Hepatocyte (in vitro differentiated cells): ENCODE measurements at places on chromosomes 13 and 19.

DNA sequence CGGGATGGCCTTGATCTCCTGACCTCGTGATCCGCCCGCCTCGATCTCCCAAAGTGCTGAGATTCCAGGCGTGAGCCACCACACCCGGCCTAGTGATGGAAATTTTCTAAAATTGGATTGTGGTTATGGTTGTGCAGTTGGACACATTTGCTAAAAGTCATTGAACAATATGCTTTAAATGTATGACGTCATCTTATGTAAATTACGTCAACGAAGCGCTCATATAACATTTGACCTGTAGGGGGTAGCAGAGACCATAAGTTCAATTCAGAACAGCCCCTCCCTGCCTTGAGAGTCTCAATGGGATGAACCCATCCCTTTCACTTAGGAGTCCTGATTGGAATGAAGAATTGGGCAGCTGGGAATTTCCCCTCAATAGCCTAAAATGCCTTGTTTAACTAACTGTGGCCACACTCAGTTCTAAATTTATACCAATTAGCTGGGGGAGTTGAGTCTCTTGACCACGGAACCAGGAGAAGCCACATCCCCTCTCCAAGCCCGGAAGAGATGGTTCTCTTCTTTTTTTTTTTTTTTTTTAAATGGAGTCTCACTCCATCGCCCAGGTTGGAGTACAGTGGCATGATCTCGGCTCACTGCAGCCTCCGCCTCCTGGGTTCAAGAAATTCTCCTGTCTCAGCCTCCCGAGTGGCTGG lies 15.2 kb upstream of the TLE6 start:
- no peaks in the 10 kb centered on the region for H3K36me3 ChIP-seq
- no peak overlapping the region for H3K4me3 ChIP-seq
- no peaks in the 10 kb centered on the region for H3K27me3 ChIP-seq
- DNase-seq: peak; percentile 93

GRCh38 chr19:18418029-18418482 lies 1.1 kb upstream of the SSBP4 start:
- peak overlapping the region; percentile 99 for H3K27ac ChIP-seq
- H3K27me3 ChIP-seq: no peaks in the 10 kb centered on the region
- no peaks in the 10 kb centered on the region for H3K36me3 ChIP-seq
- DNase-seq: no peak

DNA sequence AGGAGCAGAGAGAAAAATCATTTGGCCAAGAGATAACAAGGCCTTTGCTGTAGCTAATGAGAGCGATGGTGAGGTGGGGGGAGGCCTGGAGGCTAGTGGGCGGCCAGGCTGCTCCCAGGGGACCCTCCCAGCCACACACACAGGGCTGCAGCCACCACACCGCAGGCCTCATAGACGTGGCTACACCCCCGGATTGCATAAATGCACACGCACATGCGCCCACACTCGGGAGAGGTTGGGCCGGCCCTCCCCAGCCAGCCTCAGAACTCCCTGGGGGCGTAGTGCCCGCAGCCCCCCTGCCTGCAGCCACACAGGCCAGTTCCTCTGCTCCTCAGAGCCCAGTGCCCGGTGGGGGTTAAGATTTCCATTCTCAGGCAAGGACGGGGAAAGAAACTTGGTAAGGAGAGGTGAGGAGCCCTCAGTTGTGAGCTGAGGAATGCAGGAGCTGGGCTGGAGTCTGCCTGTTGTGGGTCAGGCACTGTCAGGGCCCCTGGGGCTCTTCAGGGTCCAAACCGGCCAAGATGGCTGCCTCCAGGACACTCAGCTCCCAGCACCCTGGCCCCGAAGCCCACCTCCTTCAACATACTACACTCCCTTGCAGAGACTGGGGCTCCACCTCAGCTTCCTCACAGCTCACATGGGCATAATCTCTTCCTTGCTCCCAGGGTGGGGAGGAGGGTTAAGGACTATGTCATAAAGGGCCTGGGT lies 8.0 kb downstream of the PTH2 start:
- DNase-seq: no peak
- no peak overlapping the region for H3K4me3 ChIP-seq
- no peaks in the 10 kb centered on the region for H3K4me1 ChIP-seq
- no peaks in the 10 kb centered on the region for H3K36me3 ChIP-seq

GRCh38 chr13:112984954-112985802 lies 16.2 kb downstream of the MCF2L start:
- H3K27me3 ChIP-seq: no peaks in the 10 kb centered on the region
- no peak overlapping the region for H3K4me3 ChIP-seq
- H3K36me3 ChIP-seq: no peaks in the 10 kb centered on the region

GRCh38 chr13:106102786-106103185 lies 432.7 kb downstream of the EFNB2 start:
- peak overlapping the region; percentile 92 for H3K27ac ChIP-seq
- no peaks in the 10 kb centered on the region for H3K27me3 ChIP-seq
- no peak for DNase-seq

DNA sequence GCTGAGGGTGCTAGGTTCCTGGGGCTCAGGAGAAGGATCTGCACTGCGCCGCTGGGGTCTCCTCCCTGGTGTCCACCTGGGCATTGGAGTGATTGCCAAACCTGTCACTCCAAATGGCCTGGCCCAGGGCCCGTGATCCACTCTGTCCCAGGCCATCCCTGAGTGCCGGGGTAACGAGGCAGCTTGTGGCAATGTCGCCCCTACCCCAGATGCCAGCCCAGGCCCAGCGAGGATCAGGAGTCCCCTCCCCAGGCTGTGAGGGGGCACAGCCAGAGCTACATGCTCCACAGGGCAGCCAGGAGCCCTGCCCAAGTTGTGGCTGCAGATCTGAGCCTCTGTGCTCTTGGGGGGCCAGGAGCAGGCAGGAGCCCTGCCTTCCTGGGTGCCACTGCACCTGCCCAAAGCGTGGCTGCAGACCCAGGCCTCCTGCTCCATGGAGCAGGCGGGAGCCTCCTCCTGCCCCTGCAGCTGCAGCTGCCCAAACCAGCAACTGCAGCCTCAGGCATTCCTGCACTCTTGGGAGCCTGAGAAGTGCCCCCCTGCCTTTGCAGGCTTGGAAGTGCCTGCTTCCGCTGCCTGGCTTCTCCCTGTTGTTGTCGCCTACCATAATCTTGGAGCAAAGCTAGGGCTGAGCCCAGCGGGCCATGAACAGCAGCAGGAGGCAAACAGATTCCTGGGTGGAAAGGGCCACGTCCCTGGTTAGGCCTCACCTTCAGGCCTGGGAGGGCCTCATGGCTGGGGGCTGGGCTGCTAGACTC lies 4.6 kb downstream of the IGFL4 start:
- no peaks in the 10 kb centered on the region for H3K36me3 ChIP-seq
- DNase-seq: no peak
- H3K4me3 ChIP-seq: no peak overlapping the region
- no peak overlapping the region for H3K27ac ChIP-seq

DNA sequence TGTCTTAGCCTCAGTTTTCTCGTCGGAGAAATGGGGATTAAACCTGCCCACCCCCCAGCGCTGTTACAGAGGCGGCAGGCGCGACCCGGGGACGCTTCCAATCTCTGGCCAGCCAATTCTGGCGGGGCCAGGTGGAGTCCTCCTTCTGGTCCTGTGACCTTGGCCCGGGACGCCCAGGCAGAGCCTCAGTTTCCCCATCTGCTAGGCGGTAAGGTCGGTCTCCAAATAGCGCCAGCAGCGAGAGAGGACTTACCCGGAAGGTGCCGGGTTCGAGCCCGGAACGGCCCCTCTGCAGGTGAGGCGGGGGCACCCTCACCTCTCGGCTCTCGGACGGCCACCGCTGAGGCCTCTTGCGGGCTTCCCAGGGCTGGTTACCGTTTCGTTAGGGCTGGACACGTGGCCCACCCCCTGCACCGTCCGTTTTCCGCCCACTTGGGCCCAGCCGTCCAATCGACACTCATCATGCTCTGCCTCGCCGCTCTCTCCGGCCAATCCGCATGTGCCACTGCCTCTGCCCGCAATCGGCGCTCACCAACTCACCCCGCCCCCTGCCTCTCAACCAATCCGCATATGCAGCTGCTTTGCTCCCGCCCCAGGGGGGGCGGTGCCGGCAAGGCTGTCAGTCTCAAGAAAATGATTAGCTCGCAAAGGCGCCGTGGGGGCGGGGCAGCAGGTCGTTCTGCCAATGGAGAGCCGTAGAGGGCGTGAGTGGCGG lies at the start of gene ISOC2:
Gene ISOC2, minus strand, starts transcription at position 384 of the 715 bp plus-strand sequence. CDS start 5,156 bp downstream, outside the sequence.
- no peaks in the 10 kb centered on the region for H3K36me3 ChIP-seq
- peak within 1 kb of the TSS; percentile 45 for H3K4me3 ChIP-seq
- H3K27ac ChIP-seq: peak within 1 kb of the TSS; percentile 86

DNA sequence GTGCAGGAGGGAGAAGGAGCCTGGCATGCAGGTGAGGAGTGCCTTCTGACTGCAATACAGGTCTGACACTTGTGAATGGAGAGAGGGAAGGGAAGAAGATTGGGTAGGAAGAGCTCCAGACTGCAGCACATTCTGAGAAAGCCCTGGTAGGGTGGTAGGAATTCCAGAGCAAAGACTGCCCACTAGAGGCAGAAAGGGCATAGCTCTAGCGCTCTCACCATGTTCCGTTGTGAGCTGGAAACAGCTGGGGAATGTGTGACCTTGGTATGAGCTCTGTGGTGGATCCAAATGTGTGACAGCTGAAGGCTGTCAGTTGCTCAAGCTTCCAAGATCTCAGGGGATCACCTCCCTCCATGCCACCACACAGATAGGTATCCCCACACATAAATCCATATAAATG lies 2.9 kb upstream of the MTUS2 start:
- peaks cover 39% of the 10 kb centered on the region for H3K27me3 ChIP-seq
- H3K4me3 ChIP-seq: no peak overlapping the region
- H3K4me1 ChIP-seq: peaks cover 13% of the 10 kb centered on the region
- no peak for DNase-seq

GRCh38 chr13:110816500-110816899 lies 98.4 kb downstream of the ANKRD10 start:
- no peaks in the 10 kb centered on the region for H3K36me3 ChIP-seq
- no peak overlapping the region for H3K27ac ChIP-seq
- no peaks in the 10 kb centered on the region for H3K4me1 ChIP-seq
- H3K4me3 ChIP-seq: no peak overlapping the region
